ENCODE measurements at places on chromosomes 3 and 15.

DNA sequence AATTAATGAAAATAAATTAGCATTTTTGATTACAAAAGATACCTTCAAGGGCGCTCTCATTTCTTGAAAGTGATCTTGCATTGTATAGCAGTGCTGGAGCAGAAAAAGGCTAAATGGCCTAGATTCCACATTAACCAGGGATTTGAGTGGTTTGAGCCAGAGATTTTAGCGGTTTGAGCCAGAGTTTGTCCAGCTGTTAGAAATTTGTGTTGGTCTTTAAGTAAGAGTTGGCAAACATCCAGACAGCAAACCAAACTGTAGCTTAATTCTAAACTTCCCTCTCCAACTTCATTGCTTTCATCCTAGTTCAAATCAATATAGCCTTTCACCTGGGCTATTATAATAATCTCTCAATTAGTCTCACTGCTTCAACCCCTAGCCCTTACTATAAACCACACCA, 351.7 kb downstream of the IGSF11 start:
- no peak for DNase-seq

DNA sequence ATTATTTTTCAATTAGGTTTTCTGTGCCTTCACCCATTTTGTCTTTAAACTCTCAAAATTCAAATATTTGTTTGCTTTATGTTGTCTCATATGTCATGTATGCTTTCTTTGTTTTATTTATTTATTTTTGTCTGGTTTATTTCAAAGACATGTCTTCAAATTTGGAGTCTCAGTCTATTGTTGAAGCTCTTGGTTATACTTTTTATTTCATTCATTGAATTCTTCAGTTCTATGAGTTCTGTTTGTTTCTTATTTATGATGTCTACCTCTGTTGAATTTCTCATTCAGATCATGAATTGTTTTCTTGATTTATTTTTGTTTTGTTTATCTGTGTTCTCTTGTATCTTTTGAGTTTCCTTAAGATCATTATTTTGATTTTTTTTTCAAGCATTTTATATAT, 55.6 kb downstream of the AP4E1 start:
- DNase-seq: no peak

DNA sequence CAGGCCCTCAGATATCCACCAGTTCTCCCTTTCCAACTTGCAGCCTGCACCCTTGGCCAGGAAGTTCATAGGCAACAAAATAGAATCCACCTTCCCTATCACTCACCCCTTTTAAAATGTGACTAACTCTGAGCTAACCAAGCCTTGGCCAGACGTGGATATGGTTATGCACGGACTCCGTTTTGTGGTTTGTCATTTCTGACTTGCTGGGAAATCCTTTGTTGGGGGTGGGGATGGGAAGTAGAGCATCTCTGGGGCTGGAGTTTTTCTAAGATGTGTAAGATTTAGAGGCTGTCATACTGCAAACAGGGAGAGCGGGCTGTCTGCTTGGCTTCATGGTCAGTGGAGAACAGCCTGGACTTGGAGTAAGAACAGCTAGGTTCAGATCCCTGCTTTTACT, 62.6 kb downstream of the SMAD3 start:
- no peak for DNase-seq

DNA sequence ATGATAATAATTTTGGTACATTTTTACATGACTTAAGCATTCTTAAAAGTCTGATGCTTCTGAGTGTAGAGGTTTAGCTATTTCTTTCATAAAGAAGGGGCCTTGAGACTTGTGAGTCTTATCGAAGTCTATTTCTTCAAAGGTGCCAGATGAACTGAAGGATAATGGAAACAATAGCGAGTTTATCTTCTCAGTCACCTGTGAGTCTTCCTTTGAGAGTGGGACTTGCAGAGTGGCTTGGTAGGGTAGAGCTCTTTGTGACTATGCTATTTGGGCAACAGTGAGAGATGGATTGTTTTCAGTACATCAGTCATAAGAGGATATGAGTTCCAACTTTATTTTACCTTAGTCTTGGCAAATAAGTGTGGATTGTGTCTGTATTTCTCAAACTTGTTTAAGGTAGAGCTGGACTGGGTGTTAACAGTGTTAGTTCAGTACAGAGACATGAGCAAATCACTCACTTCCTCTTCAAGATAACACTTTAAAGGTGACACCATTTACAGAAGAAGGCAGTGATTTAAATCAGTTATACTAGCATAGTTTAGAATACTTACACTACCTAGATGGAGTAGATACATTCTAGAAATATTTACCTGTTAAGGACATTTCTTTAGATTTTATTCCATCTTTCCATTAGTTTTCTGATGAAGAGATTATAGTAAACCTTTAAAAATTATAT, 3.2 kb downstream of the AKAP13 start:
- no peak for DNase-seq

DNA sequence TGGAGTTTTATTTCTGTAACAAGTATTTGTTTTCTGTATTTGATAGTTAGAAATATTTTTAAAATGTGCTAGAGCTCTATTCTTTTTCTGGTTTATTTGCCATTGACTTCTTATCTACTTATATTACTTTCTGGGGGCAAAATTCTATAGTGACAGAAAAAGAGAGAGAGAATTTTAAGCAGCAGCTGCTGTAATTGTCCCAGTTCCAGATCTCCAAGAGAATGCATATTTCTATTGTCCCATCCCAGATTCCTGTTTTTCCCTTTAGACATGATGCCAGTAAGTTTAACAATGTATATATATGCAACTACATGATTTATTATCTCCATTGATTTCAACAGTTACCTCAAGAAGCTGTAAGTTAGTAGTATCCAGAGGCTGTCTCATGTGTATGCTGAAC, 541.7 kb upstream of the ZNF385D start:
- no peak for DNase-seq

DNA sequence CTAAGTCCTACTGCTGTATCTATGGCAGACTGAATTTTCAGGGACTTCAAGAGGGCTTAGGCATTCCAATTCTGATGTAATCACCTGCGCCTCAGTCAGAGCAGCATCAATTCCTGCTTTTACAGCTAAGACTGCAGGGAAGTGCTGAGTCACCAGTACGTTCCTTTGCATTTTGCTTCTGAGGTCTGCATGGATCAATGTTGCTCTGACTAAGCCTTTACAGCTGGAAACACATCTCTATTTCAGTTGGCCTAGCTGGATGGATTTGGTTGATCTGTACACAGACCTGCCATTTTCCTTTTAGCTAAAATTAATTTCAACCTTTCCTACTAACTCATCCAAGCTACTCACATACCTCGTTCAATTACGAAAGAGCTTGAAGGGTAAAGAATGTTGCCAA, 51.3 kb downstream of the ETV5 start:
- no peak for DNase-seq
